Ureter (tissue), 1 donor: ENCODE measurements at places on chromosomes 1 and 21. TPM values are rescaled to one million over a fixed set of nuclear protein-coding genes. Genes with fewer than 3 reads are reported as not detected.

GRCh38 chr21:41958886-41959563, 5.2 kb upstream of the C2CD2 start:
- peak; percentile 41 for DNase-seq

- no peak for DNase-seq
Observed at GRCh38 chr1:68378296-68379084, 71.3 kb downstream of the RPE65 start.

The SPRR2E gene
- not detected for total RNA-seq

- no peak for DNase-seq
Observed at GRCh38 chr1:228340686-228341449, 65.8 kb downstream of the TRIM11 start.

- no peak for DNase-seq
Observed at GRCh38 chr21:32347977-32348376, 44.8 kb downstream of the URB1 start.

GRCh38 chr1:159532922-159533321, 2.9 kb downstream of the OR10J5 start:
- no peak for DNase-seq

DNA sequence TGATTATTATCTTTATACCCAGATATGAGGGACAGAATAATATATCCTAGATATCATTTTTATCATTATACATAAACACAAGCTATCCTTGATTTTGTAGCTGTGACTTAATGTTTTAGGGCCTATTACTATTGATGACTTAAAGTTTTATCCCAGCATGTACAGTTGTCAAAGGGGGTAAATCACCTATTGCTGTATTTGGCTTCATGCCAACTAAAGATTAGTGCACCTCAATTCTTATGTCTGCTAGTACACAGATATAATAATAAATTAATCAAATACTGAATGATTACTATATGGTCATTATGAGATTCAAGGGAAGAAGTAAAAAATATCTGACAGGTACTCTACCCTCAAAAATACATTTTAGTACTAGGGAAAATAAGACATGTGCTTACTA, 84.0 kb downstream of the SYT14 start:
- DNase-seq = no peak

DNA sequence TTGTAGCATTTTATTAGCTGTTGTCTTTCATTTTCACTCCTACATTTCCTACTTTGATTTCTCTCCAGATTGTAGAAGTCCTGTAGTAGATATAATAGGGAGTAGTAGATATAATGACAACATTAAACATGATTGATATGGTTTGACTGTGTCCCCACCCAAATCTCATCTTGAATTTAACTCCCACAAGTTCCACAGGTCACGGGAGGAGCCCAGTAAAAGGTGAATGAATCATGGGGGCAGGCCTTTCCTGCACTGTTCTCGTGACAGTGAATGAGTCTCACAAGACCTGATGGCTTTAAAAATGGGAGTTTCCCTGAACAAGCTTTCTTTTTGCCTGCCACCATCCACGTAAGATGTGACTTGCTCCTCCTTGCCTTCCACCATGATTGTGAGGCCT, 7.5 kb upstream of the PRDX6 start:
- DNase-seq = no peak

GRCh38 chr1:20982316-20982715, 194.4 kb downstream of the EIF4G3 start:
- DNase-seq = no peak

- DNase-seq = no peak
Observed at GRCh38 chr1:167219194-167219593, 1.5 kb upstream of the POU2F1 start.

The KCNE1 gene
- 2.3 TPM for total RNA-seq

GRCh38 chr1:47184090-47184821, 5.6 kb downstream of the PDZK1IP1 start:
- no peak for DNase-seq

DNA sequence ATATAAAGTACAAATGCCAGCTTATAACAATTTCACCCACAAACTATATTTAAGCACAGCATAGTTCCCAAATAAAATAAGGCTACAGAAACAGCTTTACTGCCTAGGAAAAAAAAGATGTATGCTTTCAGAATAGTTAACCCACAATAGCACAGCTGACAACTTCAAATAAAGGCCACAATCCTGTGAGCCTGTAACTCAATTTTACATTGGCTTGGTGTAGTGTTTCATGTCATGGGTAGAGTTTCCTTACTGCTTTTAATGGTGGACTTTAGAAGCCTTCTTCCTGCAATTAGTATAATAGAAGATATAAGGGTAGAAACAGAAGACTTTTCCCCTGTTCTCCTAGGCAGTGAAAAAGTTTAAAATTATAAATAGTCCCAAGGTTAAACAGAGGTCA, 44.3 kb upstream of the ZC3H11B start:
- DNase-seq = no peak

The IPP gene
- total RNA-seq = 19.6 TPM

DNA sequence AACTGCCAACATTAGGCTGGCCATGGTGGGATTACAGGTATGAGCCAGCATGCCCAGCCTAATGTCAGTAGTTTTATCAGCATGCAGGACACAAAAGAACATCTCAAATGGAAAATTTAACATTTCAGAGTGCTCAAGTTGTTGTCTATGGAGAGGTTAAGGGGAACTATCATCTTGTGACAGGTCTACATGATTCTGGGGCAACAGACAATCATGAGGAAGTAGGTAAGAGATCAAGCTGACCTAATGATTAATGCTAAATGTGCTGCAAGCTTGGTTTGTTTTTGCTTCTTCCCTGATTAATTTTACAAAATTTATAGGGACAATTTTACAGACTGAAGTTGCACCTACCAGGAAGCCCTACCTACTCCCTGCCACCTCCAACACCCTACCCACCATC, 36.6 kb downstream of the FMO4 start:
- DNase-seq = no peak

The ADGRL2 gene
- 41.9 TPM for total RNA-seq

GRCh38 chr1:90074566-90074965, 79.7 kb downstream of the ZNF326 start:
- DNase-seq = no peak

The VHLL gene
- not detected for total RNA-seq

- no peak for DNase-seq
Observed at GRCh38 chr1:33443080-33443704, 12.3 kb upstream of the PHC2 start.

The LCE6A gene
- total RNA-seq = not detected

DNA sequence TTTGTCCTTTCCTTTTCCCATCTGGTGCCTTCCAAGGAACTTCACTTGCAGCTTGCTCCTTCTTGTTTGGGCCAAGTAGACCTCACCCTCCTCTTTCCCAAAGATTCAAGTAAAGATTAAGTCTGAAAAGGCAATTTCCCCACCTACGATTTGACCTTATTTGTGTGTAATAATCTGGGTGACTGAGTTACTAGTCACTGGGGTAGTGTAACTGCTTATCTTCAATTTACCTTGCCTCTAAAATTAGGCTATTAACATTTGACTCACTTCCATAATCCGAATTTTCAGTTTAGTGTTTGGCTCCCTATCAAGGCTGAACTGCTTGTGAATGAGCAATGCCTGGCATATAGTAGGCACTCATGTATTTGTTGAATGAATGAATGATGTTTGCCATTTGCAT, 59.6 kb downstream of the PLA2G4A start:
- DNase-seq = no peak

The OLIG2 gene
- not detected for total RNA-seq

- no peak for DNase-seq
Observed at GRCh38 chr1:38923607-38924006, 18.0 kb downstream of the RHBDL2 start.

DNA sequence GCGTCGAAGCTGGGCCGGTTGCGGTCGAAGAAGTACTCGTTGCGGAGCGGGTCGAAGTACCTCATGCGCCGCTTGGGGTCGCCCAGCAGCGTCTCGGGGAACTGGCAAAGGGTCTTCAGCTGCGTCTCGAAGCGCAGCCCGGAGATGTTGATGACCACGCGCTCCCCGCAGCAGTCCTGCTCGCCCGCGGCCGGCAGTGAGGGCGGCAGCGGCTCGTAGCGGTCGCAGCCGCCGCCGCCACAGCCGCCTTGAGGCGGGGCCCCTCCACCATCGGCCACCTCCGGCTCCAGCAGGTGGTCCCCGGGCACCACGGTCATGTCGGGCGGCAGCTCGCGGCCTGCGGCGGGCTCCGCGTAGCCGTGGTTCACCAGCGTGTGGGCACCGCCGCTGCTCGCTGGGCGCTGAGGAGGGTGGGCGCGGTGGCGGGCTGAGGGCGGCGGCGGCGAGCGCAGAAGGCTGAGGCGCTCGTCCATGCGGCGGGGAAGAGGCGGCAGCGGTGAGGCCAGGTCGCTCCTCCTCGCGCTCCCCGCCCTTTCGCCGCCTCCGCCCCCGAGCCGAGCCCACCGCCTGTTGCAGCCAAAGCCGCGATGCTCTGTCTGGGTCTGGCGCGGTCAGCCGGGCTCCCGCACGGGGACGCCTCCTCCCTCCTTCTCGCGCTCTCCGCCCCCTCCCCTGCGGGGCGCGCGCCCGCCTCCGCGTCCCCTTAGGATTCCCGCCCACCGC, at the start of gene KCNA3:
KCNA3 (minus strand) TSS at position 604 of the 723 bp plus-strand sequence; CDS start at position 473, 131 bp downstream.
- DNase-seq = no peak

The ITLN2 gene
- total RNA-seq = not detected

GRCh38 chr21:31543191-31543590, 116.3 kb upstream of the SOD1 start:
- no peak for DNase-seq

GRCh38 chr1:74505928-74506710, 6.3 kb downstream of the LRRC53 start:
- no peak for DNase-seq

DNA sequence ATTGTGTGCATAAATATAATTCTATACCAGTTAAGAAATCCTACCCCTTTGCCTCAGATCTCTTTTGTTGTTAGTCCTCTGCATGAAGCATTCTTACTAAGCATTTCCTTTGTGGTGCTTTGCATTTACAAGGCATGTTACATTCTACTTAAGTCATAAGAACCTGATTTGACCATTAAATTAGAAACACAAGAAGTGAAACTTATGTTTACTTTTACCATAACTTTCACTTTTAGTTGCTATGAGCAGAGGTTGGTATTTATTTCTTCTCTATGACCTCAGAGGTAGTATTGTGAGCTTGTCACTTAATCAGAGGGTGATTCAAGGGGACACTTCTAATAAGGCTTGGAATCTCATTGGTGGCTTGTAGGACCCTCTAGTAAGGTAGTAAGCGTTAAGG, 9.0 kb downstream of the FAM20B start:
- DNase-seq = no peak

The RHCE gene
- 0.29 TPM for total RNA-seq

- no peak for DNase-seq
Observed at GRCh38 chr1:108154314-108154713, 45.8 kb downstream of the SLC25A24 start.

GRCh38 chr1:214670098-214670497, 67.1 kb downstream of the CENPF start:
- peak; percentile 46 for DNase-seq

DNA sequence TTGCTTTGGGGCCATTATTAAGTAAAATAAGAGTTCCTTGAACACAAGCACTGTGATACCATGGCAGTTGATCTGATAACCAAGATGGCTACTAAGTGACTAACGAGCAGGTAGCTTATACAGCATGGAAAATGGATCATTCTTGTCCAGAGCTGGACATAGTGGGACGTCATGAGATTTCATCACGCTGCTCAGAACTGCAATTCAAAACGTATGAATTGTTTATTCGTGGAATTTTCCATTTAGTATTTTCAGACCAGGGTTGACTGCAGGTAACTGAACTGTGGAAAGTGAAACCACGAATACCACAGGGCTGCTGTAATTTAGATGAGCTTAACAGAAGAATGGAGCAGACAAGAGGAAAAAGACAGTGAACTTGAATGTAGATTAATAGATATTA, 38.9 kb downstream of the CCDC18 start:
- DNase-seq = no peak

DNA sequence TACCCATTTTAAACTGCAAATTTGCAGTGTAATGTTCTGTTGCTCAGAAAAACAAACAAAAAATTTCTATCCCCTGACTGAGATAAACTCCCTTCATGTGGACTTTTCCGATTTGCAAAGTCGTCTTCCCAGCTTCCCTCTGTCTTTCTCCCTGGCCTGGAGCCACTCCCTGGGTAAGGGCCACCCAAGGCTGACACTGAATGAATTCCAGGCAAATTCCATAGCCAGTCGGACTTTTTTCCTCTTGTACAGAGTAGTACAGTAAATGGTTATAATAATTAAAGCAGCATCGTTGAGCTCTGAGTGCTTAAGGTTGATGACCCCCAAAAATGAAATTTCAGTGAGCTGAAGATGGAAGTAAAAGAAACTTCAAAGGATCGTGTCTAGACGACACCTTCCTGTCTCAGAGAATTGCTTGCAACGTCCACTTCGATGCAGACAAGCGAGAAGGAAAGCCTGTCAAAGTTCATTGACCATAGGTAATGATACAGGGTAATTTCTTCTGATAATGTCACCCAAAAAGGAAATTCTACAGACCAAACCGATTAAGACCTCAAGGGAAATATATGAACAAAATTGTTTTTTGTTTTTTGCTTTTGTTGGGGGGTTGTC, 33.6 kb upstream of the LHX8 start:
- DNase-seq = no peak

- DNase-seq = no peak
Observed at GRCh38 chr21:25107708-25108107, 499.6 kb downstream of the MRPL39 start.

- DNase-seq = no peak
Observed at GRCh38 chr1:10897981-10898728, 101.7 kb upstream of the CASZ1 start.

The INAVA gene
- 83.2 TPM for total RNA-seq

DNA sequence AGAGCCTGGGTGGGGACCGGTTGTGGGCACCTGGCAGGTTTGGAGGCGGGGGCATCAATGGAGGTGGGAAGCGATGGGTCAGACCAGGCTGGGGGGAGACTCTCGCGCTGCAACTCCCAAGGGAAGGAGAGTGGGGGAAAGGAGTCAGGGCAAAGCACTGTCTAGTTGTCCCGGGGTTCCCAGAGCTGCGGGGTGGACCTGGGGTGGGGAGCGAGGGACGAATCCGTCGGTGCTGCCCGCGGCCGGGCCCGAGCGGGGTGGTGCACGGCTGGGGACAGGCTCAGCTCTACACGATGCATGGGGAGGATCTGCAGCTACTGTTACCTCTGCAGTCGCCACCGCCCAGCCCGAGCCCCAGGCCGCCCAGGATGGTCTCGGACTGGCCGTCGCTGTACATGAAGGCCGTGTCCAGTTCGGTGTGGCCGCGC, 427 bp downstream of the AKR7A2 start:
- no peak for DNase-seq

DNA sequence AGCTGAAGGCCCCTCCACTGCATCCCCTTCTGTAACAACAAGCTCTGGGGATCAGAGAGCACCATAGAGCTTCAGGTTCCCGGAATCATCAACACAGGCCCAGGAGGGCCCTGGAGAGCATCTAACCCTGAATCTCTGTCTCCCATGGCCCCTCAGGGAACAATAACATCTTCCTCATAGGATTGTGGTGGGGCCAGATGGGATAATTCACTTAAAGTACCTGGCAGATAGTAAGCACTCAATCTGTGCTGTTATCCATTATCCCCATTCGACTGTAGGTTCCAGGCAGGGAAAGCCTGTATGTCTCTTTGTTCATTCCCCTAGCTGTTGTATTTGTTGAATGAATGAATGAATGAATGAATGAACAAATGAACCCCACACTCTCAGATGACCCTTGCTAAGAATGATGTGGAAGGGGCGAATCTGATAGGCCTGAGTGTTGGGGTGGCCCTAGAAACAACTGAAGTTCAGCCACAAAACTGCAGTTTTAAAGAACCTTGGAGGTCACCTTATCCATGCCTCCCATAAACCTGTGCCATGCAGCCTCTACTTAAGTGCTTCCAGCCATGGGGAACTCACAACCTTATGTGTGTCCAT, 14.5 kb downstream of the LAPTM5 start:
- no peak for DNase-seq

The CNR2 gene
- total RNA-seq = not detected
